ENCODE measurements at places on chromosomes 12 and 14.
A peak's percentile ranks its signal among the peaks of the same experiment; 100 is the strongest.

GRCh38 chr12:88571543-88571942, 8.7 kb downstream of the KITLG start:
- no peak for DNase-seq

GRCh38 chr12:79151956-79152355, 287.4 kb downstream of the SYT1 start:
- no peak for DNase-seq

DNA sequence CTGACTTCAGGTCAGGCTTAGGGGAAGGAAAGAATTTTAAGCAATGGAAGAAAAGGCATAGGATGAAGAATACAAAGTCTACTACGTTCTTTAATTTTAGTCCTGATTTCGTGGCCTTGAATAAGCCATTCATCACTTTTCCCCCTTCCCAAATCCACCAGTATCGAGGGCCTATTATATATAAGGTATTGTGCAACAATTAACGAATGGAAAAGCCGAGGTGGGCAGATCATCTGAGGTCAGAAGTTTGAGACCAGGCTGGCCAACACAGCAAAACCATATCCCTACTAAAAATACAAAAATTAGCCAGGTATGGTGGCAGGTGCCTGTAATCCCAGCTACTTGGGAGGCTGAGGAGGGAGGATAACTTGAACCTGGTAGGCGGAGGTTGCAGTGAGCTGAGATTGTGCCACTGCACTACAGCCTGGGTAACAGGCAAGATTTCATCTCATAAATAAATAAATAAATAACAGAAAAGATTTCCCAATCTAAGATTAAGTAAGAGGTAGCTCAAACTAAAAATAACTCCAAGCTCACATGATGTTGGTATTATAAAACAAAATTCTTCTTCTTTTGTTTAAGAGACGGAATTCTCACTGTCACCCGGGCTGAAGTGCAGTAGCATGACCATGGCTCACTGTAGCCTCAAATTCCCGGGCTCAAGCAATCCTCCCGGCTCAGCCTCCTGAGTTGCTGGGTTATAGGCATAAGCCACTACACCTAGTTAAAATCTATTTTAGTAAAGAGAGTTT, 58.3 kb upstream of the NR2C1 start:
- DNase-seq = no peak

DNA sequence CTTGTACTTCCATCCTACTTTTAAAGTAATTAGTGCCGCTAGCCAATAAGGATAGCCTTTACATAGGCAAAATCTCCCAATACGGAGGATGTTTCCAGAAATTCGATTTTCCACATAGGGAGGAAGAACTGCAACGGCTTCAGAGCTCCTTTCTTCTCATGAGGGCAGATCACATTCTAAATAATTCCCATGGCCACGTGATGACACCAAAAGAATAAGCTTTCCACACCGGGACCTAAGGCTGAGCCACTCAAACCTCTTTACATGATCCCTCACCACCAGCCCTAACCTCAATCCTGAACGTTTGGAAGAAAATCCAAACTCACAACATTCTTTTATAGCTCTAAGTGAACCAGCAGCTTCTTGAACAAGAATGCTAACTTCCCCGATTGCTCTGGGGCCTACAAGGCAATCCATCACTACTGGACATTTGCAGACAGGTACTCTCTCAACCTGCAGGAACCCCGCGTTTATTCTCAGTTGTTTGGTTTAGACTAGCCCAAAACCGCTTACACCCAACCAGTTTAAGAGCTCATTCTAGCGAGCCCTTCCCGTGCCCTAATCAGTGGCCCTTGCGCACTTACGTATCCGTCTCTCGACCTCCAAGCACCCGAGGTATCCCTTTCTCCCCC, 884 bp downstream of the CAPRIN2 start:
- DNase-seq = no peak

GRCh38 chr14:22556021-22556989, 32.7 kb downstream of the DAD1 start:
- peak; percentile 98 for DNase-seq

- no peak for DNase-seq
Observed at GRCh38 chr12:43733687-43734086, 24.9 kb downstream of the PUS7L start.

DNA sequence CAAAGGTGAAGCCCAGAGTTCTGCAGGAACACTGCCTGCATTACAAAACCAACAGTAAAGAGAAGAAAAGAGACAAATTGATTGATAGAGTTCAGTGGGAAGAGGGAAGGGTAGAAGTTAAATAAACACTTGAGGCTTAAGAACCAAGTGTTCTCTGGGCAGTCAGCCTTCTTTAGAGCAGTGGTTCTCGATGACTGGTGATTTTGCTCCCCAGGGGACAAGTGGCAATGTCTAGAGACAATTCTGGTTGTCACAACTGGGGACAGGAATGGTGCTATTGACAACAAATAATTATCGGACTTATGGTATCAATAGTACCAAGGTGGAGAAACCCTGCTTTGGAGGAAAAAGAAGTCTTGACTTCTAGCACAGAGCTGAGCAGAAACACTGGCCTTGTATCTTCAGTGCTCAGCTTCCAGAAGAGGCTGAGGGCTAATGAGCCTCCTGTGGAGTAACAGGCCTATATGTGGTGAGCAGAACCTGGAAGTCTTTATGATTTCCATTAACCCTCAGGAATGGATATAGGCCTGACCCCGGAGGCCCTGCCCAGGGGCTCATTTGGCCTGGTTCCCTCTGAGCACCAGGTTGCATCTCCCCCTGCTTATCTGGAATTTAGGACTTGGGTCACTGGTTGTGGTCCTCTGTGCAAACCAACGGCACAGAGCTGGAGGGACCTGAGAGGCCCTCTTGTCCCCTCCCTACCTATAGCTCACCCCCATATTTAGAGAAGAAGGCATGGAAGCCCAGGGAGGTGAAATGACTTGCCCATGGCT, 204.6 kb upstream of the PWP1 start:
- no peak for DNase-seq

DNA sequence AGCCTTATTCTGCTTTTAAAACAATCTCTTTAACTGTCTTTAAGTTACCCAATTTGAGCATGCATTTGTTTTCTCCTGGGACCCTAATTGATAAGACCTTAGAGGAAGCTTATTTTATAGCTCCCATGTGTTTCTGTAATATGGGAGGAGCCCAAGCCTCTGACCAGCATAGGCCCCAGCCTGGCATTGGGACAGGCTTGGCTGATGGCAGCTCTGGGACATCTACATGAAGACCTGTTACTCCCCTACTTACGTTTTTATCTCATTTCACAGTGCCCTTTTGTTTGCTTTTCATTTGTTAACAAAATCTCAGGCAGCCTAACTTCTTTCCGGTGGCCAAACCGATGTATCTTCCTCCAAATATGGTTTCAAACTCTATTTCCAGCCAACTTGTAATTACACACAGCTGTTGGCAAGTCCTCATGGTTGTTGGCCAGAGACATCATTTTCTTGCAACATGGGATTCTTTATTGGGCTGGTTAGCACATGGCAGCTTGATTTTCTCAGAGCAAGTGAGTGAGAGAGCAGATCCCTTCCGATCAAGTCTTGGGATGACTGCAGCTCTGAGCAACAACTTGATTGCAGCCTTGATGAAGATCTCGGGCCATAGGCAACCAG, 1117.5 kb downstream of the AACS start:
- no peak for DNase-seq

- no peak for DNase-seq
Observed at GRCh38 chr14:99936056-99936455, 129.2 kb upstream of the EVL start.

DNA sequence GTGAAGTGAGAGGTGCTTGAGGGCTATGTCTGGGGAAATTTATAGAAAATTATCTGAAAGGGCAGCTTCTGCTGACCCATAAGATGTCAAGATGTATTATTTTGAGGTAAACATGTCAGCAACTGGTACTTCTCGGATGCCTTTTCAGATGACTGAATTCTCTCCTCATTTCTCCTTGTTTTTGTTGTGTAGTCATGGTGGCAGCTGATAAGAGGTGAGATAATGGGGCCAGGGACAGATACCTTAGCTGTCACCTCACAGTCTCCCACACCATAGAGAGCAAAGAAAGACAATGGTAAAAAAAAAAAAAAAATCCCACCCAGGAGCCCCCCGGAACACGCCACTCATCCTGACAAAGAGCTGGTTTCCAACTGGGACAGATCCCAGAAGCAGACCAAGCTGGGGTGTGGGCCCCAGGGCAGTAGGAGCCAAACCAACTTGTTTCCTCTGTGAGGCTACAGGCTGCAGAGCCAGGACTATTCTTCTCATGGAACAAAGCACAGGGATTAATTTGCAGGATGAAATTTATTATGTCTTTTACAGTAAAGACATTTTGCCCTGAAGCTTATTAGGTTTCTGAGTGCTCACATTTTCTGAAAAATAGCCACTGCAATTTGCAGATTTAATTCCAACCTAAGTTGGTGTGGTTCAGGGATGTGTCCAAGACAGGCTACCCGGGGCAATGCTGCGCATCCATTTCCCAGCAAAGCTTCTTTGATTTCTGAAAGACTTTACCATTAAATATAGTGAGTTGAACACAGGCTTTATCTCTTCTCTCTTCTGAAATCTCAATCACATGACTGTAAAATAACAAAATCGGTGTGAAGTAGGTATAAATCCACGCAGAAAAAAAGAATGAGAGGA, 52.2 kb downstream of the NDUFA12 start:
- DNase-seq = no peak

DNA sequence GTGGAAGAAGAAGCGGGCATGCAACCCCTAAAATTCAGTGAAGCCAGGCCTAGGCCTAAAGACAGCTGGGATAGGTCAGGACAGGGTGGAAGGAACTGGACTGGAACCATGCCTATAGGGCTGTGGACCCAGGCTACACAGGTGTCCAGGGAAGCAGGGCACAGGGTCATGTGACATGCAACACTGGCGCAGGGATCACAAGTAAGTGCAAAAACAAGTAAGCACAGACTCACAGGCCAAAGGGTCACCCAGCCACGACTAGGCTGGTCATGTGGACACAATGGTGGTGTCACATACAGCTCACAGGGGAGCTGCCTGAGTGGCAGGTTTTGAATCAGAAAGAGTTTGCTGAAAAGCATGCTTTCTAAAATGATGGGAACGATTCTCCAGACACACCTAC, 195.7 kb downstream of the SPTSSA start:
- DNase-seq = no peak

DNA sequence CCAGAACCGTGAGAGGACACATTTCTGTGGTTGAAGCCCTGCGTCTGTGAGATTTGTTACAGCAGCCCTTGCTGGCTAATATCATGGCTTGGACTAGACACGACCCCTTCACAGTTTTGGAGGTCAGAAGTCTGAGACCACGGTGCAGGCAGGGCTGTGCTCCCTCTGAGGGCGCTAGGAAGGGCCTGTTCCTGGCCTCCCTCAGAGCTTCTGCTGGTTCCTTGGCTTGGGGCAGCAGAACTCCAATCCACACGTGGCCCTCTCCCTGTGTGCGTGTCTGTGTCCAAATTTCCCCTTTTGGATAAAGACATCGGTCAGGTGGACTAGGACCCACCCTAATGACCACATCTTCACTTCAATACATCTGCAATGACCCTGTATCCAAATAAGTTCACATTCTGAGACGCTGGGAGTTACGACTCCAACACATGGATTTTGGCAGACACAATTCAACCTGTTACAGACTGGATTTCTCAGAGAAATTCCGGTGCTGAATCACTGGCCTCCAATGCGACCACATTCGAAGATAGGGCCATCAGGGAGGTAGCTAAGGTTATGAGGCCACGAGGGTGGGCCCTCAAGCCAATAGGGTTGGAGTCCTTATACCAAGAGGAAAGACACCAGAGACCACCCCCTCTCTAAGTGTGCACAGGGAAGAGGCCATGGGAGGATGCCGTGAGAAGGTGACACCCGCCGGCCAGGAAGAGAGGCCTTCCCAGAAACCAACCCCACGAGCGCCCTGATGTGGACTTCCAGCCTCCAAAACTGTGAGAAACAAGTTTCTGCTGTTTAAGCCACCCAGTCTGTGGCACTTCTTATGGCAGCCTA, 43.6 kb upstream of the PPP2R5C start:
- no peak for DNase-seq

GRCh38 chr14:70121521-70121920, 67.2 kb downstream of the SLC8A3 start:
- DNase-seq = no peak

GRCh38 chr12:27105746-27106536, 23.6 kb upstream of the C12orf71 start:
- DNase-seq = no peak

DNA sequence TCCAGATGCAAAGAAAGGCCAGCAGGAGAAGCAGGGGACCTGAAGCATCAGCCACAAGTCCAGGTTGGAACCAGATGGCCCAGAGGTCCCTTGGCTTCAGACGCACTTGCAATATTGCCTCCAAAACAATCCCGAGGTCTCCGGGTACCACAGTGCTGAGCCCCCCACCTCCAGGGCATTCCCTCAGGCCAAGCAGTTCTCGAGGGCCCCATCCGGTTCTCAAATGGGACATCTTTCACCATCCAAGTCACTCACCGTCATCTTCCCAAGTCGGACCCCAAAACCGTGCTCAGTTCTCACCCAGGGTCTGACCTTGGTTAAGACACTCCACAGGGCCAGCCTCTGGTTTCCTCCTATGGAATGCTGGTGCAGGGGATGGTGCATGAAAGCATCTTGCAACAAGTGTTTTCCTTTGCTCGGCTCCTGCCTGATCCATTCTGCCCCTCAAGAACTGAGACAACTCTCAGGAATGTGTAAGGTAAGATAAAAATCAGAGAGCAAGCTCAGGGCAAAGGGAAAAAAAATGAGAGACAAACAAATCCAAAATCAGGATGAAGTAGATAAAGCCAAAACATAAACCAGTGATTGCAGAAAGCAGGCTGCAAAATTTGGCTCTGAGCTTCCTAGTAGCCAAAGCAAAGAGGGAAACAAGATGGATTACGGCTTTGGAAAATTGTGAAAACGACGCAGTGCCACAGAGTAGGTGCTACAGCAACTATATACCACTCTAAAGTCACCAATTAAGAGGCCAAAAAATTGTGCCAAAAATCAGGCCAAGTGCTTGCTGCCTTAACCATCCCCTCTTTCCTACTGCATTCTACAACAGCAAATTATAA, 8.0 kb downstream of the NCOR2 start:
- DNase-seq = no peak

DNA sequence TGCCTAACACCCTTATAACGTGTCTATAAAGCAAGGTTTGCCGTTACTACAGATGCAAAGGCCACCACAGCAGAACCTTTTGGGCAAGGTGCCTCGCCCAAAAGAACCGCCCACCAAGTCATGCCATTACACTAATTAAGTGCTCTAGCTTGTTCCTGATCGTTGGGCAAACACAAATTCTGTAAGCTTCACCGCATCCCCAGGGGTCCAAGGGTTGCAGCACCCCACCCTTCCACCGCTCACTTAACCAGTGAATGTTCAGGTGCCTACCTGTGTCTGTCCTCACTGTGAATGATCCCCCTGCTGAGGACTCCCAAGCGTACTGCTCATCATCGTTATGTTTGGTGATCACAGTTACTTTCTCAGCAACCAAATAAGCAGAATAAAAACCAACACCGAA, 1.4 kb downstream of the HSP90AA1 start:
- no peak for DNase-seq

DNA sequence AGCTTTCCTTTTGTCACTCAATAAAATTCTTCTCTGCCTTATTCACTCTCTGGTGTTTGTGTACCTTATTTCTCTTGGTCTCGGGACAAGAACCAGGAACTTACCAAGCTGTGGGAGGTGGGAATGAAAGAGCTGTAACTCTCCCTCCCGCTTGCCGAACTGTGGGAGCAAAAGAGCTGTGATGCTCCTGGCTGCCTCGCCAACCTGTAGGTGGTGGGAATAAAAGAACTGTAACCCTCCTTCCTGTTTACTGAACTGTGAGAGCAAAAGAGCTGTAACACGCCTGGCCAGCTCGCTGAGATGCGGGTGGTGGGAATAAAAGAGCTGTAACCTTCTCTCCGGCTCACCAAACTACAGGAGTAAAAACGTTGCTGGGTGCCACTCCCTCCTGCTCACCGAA, 314.1 kb upstream of the LRIG3 start:
- DNase-seq = no peak

- no peak for DNase-seq
Observed at GRCh38 chr12:104501660-104502059, 44.9 kb downstream of the CHST11 start.

All from stimulated activated effector memory CD8-positive, alpha-beta T cell treated with anti-CD3 and anti-CD28 coated beads, Interleukin-12 subunit alpha, Interleukin-12 subunit beta, amount 100 ng/mL, for 72 hours (primary cell).